ENCODE measurements at places on chromosomes 12 and 14.

DNA sequence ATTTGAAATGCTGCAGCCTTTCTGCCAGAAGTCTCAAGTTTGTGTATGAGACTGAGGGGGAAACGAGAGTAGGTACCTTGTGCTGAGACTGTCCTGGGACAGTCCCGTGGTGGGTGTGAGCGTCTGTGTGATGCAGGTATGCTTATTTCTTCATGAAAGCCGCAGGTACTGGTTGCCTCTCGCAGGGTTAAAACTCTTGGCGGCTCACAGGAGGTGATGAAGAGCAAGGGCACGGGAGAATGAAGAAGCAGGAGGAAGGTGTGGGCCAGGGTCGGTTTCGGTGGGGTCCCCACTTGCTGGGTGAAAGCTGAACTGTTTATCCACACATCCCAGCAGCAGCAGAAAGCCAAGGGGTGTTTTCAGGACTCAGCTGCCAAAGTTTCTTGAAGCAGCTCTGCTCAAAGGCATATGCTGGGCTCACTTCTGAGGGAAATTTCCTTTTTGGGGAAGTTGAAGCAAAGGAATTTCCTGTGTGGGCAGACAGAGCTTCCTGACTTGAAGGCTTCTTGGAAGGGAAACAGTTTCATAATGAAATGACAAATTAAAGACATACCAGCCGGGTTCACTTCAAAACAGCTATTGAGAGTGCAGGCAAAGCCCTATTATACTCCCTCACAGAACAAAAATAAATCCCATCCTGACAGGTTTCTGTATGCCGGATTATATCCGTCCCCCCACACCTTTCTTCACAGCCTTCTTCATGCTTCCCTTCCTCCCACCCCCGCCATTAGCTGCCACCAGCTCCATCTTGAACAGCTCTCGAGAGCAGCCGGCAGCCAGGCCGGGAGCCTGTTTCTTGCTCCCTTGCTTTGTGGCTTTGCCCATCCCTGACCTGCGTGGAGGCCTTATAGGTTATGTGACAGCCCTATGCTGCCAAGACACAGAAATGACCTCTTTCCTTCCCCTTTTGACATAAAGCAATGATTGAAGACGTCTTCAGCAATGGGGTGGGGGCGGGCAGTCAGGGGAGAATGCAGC is 116.6 kb downstream of the ETV6 start:
- DNase-seq, result no peak

DNA sequence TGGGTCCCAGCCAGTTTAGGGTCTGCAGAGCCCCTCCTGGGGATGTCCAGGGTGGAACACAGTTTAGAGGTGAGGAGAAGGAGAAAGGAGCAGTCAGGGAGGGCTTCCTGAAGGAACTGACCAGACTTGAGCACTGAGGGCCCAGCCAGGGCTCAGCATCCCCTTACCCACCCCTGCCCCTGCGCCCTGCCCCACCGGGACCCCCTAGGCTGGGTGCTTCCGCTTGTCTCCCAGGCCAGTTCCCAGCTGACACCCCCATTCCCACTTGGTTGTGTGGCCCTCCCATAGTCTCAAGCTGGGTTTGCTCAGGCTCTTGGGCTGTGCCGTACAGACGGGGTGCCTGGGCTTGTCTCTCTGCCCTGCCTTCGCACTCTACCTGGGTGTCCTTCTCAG is 26.3 kb upstream of the KIF26A start:
- no peak for DNase-seq

DNA sequence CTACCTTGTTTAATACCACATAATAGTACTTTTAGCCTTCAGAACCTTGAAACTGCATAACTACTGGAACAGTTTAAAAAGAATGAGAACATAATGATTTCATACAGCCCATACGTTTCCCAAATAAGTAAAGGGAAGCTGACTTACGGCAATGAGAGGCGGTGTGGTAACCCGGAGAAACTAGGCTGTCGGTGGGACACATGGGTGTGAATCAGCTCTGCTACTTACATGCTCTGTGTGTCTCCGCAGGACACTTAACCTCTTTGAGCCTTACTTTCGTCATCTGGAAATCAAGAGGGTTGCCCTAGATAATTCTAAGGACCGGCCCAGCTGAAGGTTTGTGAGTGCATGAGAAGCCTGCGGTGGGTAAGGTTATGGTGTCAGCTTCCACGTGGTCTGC is 49.3 kb upstream of the PLEKHG3 start:
- DNase-seq, result no peak

GRCh38 chr12:19981944-19982343 is 386.4 kb upstream of the PDE3A start:
- DNase-seq, result no peak

DNA sequence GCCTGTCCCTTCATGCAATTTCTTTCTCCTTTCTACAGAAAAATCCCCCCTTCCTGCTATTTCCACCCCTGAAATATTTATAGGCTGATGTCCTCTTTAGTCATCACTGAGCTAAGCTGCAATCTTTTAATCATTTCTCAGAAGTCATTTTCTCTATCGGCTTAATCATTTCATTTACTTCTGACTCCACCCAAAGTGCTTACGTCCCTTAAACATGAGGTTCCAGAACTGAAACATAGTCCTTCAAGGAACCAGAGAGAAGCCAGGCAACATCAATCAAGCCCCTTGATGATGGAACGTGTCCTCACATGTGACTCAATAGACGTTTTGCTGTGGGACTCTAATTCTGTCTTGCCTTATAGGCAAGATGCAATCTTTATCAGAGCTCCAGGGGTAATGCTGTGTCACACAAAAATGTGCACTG is 148.7 kb upstream of the KRR1 start:
- no peak for DNase-seq

GRCh38 chr14:55976655-55977054 is 141.6 kb upstream of the PELI2 start:
- DNase-seq, result no peak

GRCh38 chr14:71430678-71431376 is 501.4 kb upstream of the RGS6 start:
- DNase-seq, result no peak

DNA sequence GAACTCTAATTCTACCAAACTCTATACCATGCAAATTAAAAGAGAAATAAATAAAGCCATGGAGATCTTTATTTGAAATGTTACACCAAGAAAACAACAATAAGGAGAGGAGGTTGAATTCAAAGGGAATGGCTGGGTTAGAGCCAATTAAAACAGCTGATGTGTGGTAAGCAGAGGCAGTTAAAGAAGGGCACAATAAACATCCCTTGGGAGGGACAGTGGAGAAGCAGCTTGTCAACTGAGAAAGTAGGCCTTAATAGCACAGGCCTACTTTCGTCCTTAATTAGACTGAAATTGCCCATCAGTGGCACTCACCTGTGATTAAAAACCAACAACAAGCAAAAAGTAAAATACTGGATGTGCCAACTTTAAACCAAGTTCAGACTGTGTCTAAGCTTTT is 16.3 kb upstream of the NAV3 start:
- DNase-seq, result no peak

GRCh38 chr12:55893723-55894122 is 34.0 kb downstream of the PYM1 start:
- no peak for DNase-seq

GRCh38 chr14:102693006-102693755 is 84.1 kb upstream of the TRAF3 start:
- DNase-seq, result no peak

DNA sequence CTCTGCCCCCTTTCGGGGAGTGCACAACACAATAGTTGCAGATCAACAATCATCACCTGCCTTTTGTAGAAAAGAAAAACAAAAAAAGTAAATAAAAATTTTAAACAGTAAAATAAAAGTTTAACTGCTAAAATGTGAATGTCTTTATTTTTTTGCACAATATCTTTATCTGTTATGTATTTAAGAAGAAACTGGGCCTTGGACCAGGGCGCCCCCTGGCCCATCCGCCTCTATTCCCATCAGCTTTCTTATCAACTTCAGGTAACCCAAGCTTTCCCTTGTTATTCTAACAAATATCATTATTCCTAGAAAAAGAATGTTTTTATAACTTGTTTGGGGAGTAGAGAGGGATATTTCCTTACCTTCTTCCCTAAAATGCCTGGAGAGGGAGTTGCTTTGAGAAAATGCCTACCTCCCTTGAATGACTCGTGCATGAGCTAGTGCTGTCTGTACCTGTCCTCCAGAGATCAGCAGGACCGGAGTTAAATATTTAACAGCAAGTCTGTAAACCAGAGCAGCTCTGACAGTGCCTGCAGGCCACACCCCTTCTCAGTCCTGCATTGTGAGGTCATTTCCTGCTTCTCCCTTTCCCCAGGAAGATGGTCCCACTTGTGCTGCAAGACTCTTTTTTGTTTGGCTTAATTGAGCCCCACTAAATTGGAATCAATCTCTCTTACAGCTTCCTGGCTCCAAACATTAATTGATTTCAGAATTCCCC is 192.8 kb upstream of the RGS6 start:
- DNase-seq, result no peak

DNA sequence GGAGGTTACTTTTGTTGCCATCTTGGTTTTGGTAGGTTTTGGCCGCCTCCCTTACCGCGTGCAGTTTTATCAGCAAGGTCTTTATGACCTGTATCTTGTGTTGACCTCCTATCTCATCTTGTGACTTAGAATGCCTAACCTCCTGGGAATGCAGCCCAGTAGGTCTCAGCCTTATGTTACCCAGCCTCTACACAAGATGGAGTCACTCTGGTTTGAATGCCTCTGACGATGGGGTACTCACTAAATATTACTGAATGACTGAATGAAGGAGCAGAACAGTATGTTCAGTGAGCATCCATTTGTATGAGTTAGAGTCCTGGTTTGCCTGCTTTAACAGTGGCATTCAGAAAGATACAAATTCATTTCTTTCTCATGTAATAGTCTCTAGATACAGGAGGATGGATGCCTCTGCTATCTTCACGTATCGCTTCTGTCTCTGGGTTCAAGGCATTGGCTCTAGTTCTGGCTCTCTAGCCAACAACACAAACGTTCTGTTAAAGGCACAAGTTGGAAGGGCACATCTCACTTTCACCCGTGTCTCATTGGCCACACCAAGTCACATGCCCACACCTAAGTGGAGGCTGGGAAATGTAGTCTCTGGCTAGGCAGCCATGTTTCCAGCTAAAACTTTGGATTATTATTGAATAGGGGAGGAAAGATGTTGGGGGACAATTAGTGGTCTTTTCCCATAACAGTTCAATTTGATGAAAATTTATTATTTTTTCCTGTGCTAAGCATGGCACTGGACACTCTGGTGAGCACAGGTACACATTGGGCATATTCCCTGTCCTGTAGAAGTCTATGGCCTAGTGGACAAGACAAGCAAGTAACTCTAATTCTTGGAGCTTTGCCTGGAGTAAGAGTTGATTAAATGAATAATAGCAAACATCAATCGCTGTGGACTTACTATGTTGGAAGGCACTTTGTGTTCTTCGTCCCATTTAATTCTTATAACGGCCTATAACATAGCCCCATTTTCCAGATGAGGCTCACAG is 75.2 kb upstream of the RPH3A start:
- no peak for DNase-seq

- DNase-seq, result no peak
These were observed 41.2 kb upstream of the PLEKHD1 start for GRCh38 chr14:69443296-69443805.

GRCh38 chr12:42696406-42697149 is 107.0 kb upstream of the PRICKLE1 start:
- no peak for DNase-seq

DNA sequence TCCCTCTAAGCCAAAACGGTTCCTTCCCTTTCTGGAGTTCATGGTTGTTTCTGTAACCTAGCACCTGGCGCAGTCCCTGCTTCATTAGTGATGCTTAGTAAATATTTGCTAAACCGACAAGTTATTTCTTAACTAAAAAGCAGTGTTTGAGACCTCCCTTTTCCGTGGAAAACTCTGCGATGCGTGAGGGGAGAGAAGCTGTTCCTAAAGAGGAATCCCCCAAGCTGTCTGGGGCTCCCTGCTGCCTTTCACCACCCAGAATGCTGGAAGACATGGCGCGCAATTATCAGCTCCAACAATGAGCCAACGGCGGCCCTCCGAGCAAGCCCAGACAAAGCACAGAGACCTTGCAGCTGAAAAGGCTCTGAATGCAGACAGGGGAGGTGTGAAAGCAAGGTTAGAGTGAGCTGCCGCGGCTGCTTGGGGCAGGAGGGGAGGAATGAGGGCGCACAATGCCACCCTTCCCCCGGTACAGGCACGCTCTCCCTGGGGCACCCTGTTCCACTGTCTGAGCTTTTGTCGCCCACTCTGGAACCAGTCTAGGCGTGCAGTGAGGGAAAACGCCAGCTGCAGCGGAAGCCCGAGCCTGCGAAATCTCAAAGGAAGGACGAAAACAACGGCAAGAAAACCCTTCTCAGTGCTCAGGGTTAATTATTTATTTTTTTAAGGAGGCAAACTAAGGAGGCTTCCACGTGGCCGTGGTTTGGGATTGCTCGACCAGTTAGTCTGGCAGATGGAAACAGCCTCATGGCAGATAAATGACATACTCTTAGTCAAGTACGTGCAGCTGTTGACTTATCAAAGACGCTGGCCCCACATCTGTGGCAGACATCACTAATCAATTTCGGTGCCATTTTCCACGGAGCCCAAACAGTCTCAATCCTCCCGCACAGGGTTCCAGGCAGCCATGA is 66.3 kb downstream of the RBM19 start:
- no peak for DNase-seq

- DNase-seq, result no peak
These were observed 58.8 kb downstream of the PPP2R5C start for GRCh38 chr14:101820283-101820798.

DNA sequence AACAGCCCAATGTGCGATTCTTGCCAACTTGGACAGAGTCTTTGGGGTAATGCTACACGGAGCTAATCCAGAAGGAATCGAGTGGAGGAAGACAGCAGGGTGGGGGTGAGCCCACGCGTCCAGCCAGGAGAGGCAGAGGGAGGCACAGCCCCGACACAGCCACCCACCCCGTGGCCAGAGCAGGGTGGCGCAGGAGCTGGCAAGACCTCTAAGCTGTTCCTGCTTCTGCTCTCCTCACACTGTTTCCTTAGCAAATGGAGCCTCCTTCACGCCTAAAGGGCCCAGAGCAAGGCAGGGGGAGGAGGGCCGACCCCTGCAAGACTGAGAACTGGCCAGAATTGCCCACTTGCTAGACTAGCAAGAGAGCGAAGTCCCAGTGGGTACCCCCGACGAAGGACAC is 91.5 kb downstream of the FBXL14 start:
- DNase-seq, result no peak

DNA sequence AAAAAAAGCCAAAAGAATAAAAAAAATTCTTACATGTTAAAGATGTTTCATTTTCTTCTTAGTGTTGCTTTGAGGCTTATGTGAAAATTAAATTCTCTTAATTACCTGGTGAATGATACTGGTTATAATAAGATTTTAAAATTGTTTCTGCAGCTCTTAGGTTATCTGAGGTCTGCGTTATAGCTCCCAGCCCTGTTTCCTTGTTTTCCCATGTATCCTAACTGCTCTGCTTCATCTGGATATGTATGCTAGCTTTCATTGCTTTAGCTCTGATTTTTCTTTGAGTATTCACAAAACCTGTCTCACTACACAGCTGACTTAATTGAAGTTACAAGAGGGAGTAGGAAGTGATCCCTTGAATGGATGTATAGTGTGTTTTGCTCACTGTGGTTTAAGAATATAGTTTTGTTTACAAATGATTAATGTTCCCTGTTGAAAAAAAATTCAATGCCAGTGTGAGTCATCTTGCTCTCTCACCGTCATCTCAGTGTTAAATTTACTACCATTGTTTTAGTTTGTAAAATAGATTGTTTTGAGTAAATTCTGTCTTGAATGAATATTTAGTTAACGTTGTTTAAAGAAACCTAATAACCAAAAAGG is 26.8 kb downstream of the CPSF6 start:
- DNase-seq, result no peak

GRCh38 chr14:106556665-106557289 is 1030.4 kb downstream of the TMEM121 start:
- peak; percentile 46 for DNase-seq

All from stimulated activated CD8-positive, alpha-beta memory T cell treated with anti-CD3 and anti-CD28 coated beads, Interleukin-4, amount 100 ng/mL, for 1 hour (primary cell).